ENCODE measurements at places on chromosomes 5 and 9.
A peak's percentile ranks its signal among the peaks of the same experiment; 100 is the strongest.

DNA sequence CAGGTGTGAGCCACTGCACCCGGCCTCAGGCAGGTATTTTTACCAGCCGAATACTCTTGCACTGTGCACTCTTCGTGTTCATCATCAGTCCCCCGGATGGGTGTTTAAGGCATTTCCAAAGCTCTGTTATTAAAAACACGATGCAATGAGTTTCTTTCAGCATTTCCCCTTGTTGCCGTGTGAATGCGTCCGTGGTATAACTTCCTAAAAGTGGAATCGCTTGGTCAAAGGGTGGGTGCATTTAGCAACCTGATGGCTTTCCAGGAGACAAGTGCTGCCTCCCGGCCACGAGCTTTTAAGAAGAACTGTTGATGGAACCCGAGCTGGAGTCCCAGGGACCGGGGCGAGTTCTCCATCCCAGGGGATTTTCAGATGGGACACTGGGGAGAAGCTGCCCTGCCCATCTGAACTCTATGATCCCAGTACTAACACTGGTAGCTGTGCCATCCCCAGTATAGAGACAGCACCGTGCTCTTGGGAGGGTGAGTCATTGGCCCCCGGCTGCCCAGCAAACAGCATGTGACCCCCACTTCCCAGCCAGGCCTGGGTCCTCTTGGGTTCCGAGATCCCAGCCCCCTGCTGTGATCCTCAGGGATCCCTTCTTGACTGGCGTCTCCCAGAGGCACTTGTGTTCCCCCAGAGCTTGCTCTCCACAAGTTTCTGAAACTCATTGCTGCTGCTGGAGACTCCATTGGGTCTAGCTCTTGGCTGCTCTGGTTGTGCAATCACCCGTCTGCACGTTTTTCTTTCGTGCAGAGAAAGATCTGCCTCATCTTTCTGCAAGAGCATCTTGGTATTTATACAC is 169.5 kb upstream of the IER5L start:
- no peak for DNase-seq

GRCh38 chr5:157348049-157348400 is 82.1 kb downstream of the CYFIP2 start:
- no peak for DNase-seq

DNA sequence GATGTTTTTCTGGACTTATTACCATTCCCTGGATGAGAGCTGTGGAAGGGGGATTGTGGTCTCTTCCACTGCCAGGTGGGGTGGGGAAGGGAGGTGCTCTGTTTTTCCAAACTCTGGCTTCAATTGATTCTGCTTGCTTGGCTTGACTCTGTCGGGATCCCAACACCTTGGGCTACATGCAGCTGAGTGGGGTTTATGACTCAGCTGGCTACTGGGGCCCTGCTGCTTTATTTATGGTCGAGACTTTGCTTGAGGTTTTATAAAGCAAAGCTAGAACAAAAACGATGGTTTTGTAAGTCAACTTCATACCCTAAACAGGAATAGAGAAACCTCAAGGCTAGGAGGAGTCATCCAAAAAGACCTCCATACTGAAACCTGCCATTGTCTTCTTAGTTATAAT is 76.3 kb downstream of the AOPEP start:
- no peak for DNase-seq

DNA sequence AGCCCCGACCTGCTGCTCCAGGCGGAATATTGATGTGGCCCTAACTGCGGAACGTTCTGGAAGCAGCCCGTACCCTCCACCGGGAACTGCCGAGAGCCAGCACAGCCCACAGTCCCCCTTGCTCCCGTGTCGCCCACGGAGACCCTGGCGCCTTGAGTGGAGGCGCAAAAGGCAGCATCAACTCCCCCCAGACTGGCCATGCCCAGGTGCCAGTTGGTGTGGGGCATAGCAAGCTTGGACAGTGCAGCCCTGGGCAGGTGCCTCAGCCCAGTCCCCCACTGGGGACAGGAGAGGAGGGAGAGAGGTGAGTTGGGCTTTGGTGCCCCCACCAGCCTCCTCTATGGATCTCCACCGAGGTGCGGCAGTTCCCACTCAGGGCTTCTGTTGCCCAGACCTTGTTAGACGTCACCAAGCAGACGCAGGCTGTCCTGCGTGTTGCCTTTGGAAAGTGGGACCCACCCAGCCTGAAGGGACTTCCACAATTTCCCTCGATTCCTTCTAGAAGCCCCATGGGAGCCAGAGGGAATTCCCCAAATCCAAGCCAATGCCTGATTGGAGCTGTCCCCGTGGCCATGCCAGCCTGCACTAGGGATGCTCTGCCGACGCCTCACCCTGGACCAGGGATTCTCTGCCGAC is 19.8 kb upstream of the NRARP start:
- DNase-seq, result no peak

DNA sequence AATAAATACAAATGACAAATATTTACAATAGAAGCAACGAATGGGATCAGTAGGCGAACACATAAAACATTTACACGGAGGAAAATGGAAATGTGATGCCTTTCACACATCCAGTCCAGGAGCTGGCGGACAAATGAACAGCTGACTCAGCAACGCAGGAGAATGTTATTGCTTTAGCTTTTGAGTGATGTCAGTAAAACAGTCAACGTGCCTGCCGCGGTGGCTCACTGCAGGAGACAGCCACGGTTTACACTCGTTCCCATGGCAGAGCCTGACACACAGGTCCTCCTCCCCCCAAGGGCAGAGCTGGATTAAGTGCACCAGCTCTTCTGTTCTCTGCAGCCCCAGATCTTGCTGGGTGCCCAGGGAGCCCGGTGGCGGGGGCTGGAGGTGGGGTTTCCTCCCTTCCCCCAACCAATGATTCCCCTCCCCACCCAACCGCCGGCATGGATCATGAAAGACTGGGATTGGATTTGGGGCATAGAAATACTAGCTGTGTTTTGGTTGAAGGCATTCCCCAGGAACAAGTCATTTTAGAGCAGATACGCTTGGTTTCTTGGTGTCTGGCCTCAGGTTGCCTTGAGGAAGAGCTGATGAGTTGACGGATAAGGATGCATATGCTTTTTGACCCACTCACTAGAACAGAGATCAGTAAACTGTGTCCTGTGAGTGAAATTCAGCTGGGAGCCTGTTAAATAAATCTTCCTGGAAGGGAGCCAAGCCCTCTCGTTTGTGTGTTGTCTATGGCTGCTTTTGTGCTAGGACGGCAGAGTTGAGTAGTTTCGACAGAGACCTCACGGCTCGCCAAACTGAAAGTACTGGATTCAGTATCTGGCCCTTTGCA is 12.5 kb downstream of the STC2 start:
- DNase-seq, result no peak

DNA sequence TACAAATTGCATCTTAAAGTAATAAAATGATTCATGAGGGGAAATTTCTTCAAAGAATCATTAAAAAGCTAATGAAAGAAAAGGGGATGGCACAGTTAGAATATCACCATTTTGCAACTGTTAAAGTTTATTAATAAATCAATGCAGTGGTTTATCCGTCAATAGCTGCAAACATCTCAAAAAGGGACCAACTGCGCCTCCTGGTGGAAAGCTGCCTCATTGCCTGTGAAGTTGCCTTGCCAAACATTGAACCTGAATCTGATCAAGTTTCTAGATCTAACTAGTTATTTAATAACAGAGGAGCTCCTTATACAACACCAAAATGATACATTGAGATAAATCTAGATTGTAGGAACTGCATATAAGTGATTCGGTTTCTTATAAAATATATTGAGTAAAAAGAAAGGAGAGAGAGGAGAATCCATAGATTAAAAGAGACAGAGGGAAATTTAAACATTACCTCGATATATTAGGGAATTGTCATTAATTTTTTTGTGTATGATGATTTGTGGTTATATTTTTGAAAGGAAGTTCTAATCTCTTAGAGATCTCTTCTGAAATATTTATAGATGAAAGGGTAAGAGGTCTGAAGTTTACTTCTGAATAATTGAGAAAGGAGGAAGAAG is 6.9 kb upstream of the NDUFB6 start:
- DNase-seq, result peak; percentile 14

DNA sequence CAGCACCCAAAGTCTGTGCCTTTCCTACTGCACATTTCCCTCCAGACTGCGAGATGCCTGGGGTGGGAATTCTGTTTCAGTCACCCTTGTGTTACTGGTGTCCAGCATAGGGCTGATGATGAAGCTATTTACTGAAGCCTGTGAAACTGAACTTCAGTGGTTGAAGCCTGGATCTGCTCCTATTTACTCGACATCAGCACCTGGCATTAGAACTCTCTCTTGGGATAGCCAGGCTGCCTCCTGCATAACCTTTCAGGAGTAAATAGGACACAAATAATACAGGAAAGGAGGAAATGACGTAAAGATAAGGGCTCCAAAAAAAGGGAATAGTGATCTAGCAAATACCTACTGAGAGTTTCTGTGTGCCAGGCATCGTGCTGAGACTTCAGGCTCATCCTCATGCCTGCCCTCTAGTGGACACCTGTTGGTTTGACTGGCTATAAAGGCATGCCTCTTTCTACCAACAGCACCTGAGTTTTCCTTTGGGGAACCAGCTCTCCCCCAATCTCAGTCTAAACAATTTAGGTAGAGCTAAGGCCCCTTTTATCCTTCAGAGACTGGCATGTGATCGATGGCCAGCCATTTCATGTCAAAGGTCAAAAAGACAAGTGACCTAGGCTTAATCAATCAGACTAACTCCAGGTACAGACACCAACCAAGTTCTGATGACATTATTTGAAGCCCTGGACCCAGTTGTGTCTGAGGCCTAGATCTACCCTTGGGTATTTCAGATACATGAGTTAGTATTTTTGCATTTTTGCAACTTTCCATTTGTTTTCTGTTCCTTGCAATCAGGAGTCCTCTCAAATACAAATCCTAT is 192.1 kb upstream of the TRIM32 start:
- DNase-seq, result no peak

DNA sequence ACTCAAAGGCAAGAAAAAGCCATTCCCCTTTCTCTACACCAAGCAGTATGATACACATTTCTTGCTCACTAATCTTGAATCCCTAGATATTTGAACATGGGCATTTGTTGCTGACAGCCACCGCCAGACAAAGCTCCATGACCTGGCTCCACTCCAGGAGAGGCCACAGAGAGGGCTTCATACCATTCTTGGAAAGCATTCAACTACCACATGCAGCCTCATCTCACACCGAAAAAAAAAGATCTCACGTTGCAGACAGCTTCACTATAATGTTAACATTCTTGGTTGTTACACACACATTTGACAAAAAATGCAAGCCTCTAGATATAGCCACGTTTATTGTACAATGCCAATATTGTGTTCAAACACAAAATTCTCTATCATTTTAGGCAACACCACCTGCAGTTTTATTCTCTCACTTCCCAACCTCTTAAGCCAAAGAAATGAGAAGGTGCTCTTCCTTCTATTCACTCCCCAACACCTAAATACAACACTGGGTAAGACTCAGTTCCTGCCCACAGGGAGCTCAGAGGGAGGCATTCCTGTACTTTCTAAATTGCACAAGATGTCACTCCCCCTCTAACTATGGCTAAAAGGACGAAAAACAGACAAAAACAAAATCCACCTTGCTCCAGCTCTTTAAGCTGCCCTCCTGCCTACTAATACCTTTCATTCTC is 222.4 kb downstream of the TSSK1B start:
- no peak for DNase-seq

All from AG09319 (cell line).